Fibroblast of upper back skin (primary cell): ENCODE measurements at places on chromosomes 1 and 21.

DNA sequence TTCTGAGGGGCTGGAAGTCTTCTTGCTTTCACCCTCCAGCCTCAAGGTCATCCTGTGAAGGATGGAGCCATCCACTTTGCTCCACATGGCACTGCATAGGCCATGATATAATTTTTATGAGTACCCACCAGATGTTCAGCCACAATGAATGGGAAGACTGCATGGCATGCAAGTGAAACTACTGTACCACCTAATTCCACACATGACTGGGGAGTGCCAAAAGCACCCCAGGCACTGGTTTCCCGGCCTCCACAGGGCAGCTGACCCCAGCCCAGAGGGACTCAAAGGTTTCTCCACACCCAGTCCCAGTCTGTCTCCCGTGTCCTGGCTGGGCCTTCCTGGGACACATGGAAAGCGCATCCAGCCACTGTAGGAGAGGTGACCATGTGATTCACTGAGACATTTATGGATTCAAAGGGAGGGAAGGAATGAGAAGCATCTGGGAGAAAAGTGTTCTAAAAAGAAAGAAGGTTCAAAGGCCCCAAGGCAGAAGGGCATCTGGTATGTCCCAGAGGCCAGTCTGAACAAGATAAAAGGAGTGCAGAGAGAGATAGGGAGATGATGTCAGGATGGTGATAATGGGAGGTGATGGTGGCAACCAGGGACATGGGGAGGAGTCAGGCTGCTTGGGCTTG is 12.1 kb downstream of the RHOU start:
- no peak for DNase-seq

GRCh38 chr1:170321113-170321512 is 175.4 kb downstream of the NTMT2 start:
- peak; percentile 94 for DNase-seq

- DNase-seq: no peak
Observed at GRCh38 chr1:55987491-55988249, 591.7 kb downstream of the PLPP3 start.

DNA sequence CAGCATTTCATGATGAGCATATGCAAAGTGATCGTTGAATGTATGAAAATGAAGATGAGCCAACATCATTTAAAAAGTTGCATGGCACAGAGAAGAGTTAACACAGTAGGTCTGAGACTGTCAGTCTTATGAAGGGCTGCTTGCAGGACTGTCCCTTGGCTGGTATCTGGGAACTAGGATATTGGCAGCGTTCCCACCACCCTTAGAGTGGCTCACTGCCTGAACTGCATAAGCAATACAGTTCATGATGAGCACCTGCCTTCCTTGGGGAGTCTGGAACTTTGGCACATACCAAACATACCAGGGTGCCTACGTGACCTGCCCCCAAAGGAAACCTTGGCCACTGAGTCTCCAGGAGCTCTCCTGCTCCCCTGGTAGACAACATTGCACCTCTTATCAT is 161.8 kb downstream of the DSCAM start:
- no peak for DNase-seq

DNA sequence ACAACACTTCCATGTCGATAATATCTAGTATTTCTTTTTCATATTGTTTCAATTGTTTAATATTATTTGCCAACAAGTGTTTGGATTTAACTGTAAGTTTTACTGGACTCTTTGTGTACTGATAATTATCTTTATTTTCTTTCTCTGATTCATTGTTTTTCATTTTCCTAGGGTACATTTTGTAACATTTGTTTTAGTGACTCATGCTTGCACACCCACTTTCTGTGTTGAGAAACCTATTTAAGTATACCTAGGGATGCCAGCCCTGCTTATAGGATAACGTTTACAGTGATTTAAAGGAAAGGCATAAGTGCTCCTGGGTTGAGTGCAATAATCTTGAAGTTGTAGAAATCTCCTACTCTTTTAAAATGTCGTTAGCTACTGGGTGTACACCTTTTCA is 1386.0 kb upstream of the ADGRL4 start:
- DNase-seq: no peak

DNA sequence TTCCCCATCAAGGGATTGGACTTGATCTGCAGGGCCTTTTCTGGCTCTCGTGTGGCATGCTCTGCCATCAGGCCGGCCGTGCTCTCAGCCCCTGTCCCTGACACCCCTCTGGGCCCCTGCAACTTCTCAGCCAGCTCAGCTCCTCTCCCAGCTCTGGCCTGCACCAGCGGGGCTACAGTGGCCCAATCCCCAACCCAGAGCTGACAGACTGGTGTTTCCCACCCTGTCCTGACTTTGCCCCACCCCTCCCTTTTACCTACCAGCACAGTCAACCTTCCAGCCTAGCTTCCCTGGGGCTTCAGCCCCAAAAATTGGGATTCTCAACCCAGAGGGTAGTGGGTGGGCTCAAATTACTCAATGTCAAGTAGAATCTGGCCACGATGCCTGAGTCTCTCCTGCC is 149.3 kb downstream of the SYF2 start:
- no peak for DNase-seq

GRCh38 chr1:98669355-98670296 is 8.1 kb downstream of the SNX7 start:
- peak; percentile 63 for DNase-seq

GRCh38 chr1:34753163-34753562 is 1.7 kb upstream of the GJB5 start:
- no peak for DNase-seq

- DNase-seq: no peak
Observed at GRCh38 chr21:41824466-41825207, 54.5 kb downstream of the PRDM15 start.

GRCh38 chr1:180611016-180611930 is 20.5 kb upstream of the XPR1 start:
- DNase-seq: peak; percentile 36

- peak; percentile 46 for DNase-seq
Observed at GRCh38 chr1:113073479-113073950, 517 bp downstream of the LRIG2 start.

GRCh38 chr1:33228935-33229487 is 27.3 kb upstream of the ZNF362 start:
- peak; percentile 96 for DNase-seq

DNA sequence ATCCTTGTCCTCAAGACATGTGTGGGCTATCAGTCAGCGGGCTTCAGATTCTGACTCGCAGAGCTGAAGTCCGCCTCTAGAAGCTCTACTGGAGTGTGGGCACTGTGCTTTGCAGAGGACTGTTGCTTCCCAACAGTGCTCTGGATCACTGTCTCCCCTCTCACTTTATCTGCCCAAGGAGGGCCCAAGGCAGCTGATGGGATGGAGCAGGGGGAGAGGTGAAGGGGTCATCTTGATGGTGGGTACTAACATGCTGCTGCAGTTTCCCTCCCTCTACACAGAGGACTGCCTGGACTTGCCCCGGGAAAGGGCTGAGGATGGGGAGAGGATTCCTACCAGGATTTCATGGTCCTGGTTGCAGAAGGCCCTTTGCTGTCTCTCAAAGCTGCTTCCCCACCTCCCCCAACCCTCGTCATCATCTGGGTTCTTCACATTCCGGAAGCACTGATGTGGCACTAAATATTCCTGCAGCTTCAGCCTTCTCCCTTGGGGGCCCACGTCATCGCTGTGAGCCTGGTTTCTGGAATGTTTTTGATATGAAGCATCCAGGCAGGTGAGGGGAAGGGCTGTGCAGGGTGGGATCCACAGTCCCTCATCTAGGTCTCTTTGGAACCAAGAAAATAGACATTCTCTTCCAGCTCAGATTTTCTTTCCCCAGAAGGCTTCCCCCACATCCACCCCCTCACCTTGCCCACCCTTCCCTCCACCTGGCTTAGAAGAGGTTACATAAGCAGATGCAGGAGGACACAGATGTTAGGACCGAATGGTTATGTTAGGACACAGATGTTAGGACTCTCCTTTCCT is 23.2 kb downstream of the NUAK2 start:
- DNase-seq: peak; percentile 100

GRCh38 chr1:232059726-232060374 is 433.3 kb downstream of the DISC1 start:
- DNase-seq: no peak

DNA sequence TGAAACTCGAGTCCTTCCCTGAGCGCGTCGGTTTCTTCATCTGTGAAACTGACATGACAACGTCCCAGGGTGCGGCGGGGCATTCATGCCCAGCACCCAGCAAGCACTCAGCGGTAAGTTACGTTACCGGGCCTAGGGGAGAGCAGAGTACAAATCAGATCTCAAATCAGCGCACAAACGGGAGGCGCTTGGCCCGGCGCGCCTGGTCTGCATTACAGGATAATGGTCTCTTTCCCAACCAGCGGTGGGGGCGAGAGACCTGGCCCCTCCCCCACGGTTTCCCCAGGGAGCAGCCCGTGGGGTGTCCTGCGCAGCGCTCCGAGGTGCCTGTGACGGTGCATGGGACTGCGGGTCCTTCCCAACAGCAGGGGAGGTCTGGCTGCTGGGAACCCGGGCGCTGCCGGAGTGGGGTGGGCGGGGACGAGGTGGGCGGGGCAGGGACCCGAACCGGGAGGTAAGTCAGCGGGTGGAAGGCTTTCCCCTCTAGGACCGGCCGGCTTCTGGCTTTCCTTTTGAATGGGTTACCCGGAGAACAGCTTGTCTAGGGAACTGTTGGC is 1.0 kb downstream of the TMEM51 start:
- no peak for DNase-seq

DNA sequence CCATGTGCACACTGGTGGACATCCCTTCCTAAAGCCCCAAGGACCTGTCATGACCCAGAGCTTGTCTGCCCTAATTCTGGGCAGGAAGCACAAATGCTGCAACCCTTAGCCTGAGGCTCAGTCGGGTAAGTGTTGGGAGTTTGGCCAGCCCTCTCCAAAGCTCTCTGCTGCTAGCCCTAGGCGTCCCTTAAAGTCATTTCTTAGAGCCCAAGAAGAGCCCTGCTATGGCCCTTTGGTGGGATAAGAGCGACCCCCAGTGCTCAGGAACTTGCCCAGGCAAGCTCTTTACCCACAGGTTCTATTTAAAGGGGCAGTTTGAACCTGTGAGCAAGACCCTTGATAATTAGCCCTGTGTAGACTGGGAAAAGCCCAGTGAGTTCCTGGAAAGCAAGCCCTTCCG is 356.8 kb downstream of the RRAGC start:
- DNase-seq: peak; percentile 16

GRCh38 chr1:166418344-166418933 is 251.6 kb upstream of the FAM78B start:
- DNase-seq: no peak

GRCh38 chr1:4494027-4494426 is 160.4 kb upstream of the AJAP1 start:
- DNase-seq: no peak

- no peak for DNase-seq
Observed at GRCh38 chr1:172399756-172400721, 20.4 kb upstream of the C1orf105 start.

- DNase-seq: no peak
Observed at GRCh38 chr1:211174375-211174774, 40.4 kb upstream of the KCNH1 start.

DNA sequence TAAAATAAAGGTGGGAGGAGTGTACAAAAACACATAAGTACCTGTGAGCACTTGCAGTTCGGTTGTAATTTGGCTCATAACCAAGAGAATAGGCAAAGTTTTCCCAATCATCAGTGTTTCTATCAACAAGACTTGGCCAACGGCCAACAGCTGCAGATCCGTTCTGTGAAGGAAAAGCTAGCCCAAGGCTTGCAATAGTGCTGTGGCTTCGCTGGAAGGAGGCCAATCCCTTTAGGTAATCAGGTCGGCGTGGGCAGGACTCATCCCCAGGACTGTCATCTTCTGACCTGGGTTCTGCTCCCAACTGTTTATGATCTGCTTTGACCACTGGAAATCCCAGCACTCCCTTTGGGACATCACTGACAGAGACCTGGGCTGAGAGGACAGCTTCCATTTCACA is 107.8 kb downstream of the LYST start:
- no peak for DNase-seq

GRCh38 chr1:171122893-171123292 is 32.2 kb downstream of the FMO3 start:
- DNase-seq: no peak

GRCh38 chr1:198549866-198550265 is 9.4 kb upstream of the ATP6V1G3 start:
- DNase-seq: no peak

DNA sequence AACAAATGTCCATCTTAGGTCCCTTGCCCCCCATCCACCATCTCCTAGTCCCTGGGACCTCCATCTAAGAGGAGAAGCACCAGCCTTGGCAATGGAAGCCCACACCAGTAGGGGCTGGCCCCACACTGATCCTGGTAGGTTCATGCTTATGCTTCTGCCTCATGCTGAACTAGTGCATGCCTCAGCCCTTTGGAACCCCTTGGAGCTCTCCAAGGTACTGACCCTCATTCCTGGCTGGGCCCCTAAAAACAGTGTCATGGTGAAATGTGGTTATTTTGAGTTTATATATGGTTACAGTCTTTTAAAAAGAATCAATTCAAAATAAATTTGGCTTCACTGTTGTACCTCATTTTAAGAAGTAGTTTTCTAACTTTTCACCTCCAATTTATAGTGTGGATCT is 108.3 kb downstream of the HIVEP3 start:
- DNase-seq: peak; percentile 65

GRCh38 chr1:181417915-181418314 is 65.4 kb upstream of the CACNA1E start:
- no peak for DNase-seq

GRCh38 chr21:25881524-25882376 is 147.0 kb downstream of the GABPA start:
- peak; percentile 60 for DNase-seq

DNA sequence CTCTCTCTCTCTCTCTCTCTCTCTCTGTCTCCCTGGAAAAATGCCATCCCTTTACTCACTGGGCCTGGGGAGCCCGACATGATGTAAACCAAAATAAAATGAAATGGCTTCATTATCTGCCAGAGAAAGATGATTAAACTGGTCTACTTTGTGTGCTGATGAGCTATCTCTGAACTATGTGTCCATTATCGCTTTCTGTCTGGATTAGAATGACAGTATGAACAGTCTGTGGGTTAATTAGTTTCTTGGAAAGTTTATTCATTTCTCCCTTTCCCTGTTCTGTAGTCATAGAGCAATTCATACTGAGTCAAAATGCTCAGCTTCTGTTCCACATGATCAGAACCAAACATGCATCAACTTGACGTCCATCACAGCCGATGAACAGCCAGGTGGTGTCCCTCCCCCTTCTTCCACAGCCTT is 72.4 kb upstream of the KCND3 start:
- DNase-seq: no peak
